Stimulated activated CD4-positive, alpha-beta T cell treated with anti-CD3 and anti-CD28 coated beads, Interleukin-1b, Interleukin-23, amount 100 ng/mL, for 1 hour (primary cell): ENCODE measurements at places on chromosomes 2 and 18.

- no peak for DNase-seq
These were observed 1.3 kb downstream of the FOXI3 start for GRCh38 chr2:88450925-88451810.

GRCh38 chr18:5510135-5510846 lies 33.5 kb downstream of the EPB41L3 start:
- DNase-seq: no peak

- DNase-seq: no peak
These were observed 215.8 kb downstream of the FAM210A start for GRCh38 chr18:13510594-13510993.

DNA sequence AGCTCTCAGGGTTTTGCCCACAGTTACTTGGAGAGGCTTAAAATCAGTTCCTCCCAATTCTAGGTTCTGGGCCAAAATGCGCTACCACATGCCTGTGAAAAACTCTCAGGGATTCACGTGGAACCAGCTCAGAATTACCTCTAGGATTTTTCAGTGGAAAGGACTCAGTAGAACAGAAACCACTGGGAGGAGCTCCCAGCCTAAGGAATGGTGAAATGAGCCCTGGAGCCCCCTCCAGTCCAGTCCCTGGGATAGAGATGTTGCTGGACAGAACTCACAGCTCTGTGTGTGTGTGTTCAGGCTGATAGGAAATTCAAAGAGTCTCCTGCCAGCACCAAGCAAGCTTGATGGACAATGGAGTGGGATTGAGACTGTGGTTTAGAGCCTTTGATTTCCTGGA lies 21.1 kb upstream of the SLC9A4 start:
- DNase-seq: no peak

DNA sequence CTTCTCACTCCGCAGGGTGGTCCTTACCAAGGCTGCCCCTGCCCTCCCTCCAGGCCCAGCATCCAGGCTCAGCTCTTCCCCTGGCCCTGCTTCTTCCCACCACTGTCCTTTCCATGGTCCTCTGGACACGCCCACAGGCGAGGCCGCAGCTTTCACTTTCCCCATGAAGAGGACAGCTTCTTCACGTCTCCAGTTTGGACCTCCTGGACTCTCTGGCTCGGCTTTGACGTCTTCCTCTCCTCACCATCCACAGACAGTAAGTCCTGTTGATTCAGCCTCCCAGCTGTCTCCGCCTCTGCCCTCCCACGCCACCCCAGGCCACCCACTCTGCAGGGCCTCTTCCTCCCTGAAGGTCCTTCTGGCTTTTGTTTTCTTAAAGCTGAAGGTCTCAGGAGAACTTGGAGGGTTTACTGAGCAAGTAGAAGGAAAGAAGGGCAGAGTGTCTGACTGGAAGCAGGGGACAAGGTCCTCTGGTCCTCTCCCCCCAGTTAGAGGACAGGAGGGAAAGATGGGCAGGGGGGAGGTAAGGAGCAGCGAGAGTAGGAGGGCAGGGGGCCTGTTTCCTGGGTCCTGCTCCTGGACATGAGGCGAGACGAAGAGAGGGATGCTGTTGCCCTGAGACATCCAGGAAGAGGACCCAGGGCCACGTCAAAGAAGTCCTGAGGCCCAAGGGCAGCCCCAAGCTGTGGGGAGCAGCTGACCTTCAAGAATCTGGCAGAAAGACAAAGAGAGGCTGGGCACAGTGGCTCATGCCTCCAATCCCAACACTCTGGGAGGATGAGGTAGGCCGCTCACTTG lies 24.7 kb upstream of the NMUR1 start:
- no peak for DNase-seq

DNA sequence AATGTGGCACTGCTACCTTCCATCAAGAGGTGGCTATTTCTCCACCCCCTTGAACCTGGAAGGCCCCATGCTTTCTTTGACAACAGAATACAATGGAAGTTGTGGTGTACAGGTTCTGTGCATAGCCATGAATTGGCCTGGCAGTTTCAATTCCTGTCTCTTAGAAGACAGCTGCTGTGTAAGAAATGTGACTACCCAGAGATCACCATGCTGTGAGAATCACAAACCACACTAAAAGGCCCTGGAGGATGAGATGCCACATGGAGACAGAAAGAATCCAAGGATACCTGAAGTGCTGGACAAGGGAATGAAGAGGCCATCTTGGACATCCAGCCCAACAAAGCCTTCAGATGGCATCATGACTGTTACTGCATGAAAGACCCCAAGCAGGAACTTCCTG lies 47.7 kb upstream of the EHBP1 start:
- no peak for DNase-seq

GRCh38 chr18:46260879-46261143 lies 156.6 kb downstream of the HAUS1 start:
- DNase-seq: no peak

DNA sequence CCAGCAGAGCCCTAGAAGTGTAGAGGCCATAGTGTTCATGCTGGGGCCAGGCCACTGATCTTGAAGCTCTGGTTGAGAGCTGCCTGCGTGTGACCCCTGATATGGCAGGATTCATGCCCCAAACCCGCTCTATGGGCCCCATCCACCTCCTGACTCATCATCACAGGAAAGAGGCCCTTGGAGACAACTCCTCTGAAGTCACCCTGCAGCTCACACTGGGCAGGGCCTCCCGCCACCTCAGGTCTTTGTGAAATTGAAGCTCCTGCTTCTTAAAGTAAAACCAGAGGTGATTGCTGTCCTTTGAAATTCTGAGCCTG lies 12.0 kb upstream of the TUBB6 start:
- no peak for DNase-seq

DNA sequence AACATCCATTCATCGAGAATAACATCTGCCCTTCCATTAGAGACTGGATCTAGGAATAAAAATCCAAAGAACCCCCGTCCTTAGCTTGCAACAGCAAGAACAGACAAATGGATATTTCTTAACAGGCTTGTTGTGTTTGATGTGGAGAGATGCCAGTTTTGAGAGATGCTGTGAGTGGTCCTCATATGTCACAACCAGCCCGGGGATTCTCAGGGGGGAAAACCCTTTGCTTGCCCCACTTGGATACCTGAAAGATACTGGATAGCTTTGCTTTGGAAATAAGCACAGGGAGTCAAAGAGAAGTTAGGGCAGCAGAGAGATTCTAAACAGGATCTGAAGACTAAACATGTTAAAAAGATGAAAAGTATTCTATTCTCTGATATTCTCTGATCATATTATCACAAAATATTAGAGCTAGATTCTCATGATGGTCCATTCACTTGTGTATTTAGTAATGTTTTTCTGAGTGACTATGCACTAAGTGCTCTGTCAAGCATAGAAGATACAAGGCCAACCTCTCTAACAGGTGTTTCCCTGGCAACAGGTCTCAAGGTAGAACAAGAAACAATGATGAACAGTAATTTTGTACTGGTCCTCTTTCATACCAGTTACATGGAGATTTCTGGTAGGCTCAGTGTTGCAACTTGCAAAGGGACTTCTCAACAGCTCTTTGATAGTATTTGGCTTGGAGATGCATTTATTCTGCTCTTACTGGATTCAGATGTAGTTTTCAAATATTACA lies 348.2 kb downstream of the MYCN start:
- DNase-seq: no peak

- no peak for DNase-seq
These were observed 225.7 kb downstream of the EPHA4 start for GRCh38 chr2:221346411-221346810.

GRCh38 chr18:74353169-74353775 lies 37.6 kb downstream of the C18orf63 start:
- DNase-seq: peak; percentile 16

GRCh38 chr2:201909961-201910361 lies 103.6 kb downstream of the CDK15 start:
- no peak for DNase-seq

DNA sequence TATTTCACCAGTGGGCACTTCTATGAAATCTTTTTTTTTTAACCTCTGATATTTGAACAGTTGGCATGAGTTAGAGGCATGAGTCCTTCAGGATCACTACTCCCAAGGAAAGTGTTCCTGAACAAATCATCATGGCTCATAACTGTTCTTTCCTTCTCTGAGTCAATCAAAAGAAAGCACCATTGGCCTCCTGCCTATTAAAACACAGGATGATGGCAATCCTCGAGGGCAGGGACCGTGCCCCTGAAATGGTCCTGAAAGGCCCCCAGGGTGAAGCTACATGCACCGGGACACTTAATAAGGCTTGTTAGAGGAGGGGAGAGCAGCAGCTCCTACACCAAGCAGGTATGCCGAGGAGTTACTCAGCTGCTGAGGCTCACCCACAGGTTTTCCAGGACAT lies 43.5 kb downstream of the SLC14A2 start:
- DNase-seq: no peak

DNA sequence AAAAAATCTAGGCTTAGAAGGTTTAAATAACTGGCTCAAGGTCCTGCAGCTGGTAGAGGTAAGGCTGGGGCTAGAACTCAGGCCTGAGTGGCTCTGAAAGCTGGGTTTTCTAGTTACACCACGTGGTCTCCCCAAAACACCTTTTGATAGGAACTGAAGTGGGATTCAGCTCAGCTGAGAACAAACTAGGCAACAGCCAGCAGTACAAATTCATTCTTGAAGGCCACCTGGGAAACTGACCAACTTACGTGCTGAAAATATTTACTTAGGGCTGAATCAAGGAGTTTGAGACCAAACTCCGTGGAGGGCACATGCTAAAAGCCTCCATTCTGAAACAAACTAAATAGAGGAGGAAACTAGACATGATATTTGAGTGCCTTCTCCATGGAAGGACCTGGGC lies 67.2 kb downstream of the AOX1 start:
- no peak for DNase-seq

DNA sequence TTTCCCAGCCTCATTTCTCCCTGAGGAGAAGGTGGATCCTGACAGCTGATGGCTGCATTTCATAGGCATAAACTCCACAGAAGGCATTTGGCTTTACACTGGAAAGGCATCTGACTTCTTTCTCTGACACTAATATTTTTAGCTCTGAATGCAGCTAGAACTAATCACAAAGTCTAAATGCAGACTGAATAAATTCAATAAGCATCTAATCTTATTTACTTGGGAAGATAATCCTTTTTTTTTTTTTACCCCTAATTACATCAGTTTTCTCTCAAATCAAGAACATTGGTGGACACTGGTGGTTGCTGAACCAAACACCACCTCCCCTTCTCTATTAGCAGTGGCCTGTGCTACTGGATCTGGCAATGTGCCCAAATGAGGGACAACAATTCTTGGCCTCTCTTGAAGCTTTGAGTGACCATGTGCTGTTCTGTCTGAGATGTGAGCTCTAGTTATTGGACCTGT lies 50.9 kb upstream of the CD226 start:
- no peak for DNase-seq

DNA sequence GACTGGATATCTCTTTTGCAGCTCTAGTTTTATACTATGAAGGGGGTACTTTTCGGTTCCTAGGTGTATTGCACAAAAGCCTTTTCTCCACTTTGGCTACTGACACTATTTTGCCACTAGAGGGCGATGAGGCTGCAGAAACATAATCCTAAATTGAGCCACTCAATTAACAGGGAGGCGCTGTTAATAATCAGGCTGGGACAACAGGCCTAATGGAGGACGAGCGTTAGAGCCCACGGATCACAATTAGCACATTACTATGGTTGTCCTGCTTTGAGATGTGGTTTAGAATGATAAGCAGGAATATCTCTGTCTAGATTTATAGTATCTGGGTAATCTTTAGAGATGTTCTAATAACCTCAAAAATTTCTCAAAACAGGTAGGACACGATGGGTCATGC lies 62.2 kb upstream of the PMAIP1 start:
- peak; percentile 10 for DNase-seq

DNA sequence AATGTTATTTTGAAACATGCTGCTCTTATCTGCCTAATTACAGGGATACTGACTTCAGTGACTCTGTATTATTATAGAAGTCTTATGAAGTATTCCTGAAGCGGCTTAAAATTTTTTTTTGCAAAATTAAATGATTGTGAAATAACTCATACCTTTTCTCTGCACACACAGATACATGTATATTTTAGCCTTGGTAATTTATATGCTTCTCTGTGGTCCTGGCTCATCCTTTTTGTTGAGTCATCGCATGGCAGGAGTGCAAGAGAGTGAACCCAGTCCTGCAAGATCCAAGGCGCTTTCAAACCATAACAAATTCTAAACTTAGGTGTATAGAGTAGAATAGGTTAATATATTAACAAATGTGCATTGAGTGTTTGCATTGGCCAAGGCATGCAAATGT lies 8.6 kb downstream of the CCNT2 start:
- DNase-seq: no peak

- no peak for DNase-seq
These were observed 203.5 kb downstream of the NDUFA10 start for GRCh38 chr2:239821694-239822075.

GRCh38 chr2:10732924-10733565 lies 11.6 kb downstream of the ATP6V1C2 start:
- no peak for DNase-seq

- DNase-seq: no peak
These were observed 41.6 kb downstream of the LBH start for GRCh38 chr2:30272761-30273573.

- no peak for DNase-seq
These were observed 47.6 kb upstream of the STON1 start for GRCh38 chr2:48482313-48482712.

DNA sequence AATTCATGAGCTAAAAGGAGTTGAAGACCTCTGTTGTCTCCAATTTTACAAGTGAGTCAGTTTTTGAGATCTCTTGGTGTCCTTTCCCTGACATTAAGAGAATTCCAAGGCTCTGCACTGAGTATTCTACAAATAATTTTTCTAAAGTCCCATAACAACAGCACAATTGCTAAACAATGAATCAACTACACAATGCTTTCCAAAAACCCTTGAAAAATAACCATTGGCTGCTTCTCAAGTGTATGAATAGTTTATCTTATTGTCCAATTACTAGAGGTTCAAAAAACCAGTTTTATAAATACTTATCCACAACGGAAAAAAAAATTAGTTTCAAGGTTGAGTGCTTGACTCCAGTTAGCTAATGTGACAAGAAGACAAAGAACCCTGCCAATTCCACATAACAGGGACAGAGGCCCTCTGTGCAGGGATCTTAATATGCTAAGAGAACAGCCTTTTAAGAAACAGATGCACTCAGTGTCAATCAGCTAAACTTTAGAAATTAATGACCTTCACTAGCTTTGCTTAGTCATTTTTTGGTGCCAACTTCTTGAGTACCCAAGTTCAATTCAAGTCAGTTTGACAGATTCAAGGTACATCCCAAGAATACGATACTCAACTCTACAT lies 266.6 kb upstream of the CYP26B1 start:
- no peak for DNase-seq

GRCh38 chr2:98692090-98693054 lies 38.6 kb downstream of the MGAT4A start:
- DNase-seq: no peak

GRCh38 chr2:11578986-11579774 lies 45.3 kb downstream of the GREB1 start:
- no peak for DNase-seq
